ENCODE measurements at places on chromosomes 11 and 22.

DNA sequence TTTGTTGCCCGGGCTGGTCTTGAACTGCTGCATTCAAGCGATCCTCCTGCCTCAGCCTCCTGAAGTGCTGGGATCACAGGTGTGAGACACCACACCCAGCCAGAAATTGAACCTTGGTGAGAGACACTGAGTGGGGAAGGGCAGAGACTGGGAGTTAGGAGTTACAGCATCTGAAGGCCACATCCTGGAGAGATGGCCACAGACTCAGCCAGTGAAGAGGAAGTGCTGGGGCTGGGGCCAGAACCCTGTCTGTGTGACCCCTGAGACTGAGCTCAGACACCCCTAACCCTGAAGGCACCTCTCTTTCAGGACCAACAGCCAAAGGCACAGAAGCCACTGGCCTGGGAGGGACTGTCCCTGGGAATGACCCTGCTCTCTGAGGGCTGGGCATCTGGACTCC lies 33.8 kb downstream of the TXN2 start:
- peaks cover 11% of the 10 kb centered on the region for H3K4me1 ChIP-seq
- no peaks in the 10 kb centered on the region for H3K27me3 ChIP-seq
- no peak for DNase-seq
- no peaks in the 10 kb centered on the region for H3K36me3 ChIP-seq
- no peak overlapping the region for H3K27ac ChIP-seq

GRCh38 chr11:69983897-69984438 lies 94.1 kb upstream of the ANO1 start:
- DNase-seq, result no peak
- no peaks in the 10 kb centered on the region for H3K36me3 ChIP-seq
- no peak overlapping the region for H3K27ac ChIP-seq
- peaks cover 28% of the 10 kb centered on the region for H3K4me1 ChIP-seq

DNA sequence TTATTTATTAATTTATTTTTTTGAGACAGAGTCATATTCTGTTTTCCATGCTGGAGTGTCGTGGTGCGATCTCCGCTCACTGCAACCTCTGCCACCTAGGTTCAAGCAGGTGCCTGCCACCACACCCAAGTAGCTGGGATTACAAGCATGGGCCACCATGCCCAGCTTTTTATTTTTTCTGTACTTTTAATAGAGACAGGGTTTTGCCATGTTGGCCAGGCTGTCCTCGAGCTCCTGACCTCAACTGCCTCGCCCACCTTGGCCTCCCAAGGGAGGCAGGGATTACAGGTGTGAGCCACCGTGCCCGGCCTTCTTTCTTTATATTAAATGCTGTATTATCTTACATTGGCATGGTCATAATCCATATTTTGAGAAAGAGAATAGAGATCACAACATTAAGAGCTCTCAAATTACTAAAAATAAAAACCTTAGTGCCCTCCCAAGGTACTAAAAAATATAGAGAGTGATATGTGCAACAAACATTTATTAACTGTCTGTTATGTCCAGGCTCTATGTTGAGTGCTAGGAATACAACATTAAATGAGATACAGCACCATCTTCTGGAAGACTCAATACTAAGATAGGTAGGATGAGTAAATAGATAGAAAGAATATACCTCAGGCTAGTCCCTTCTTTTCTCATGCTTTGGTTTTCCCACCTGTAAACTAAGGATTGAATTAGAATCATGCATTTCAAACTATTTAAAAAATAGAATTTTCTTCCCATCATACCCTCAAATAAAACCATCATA lies 84.1 kb downstream of the BBOX1 start:
- no peaks in the 10 kb centered on the region for H3K27me3 ChIP-seq
- no peak for DNase-seq
- no peaks in the 10 kb centered on the region for H3K4me1 ChIP-seq
- H3K36me3 ChIP-seq, result no peaks in the 10 kb centered on the region
- H3K4me3 ChIP-seq, result no peak overlapping the region
- H3K27ac ChIP-seq, result no peak overlapping the region

DNA sequence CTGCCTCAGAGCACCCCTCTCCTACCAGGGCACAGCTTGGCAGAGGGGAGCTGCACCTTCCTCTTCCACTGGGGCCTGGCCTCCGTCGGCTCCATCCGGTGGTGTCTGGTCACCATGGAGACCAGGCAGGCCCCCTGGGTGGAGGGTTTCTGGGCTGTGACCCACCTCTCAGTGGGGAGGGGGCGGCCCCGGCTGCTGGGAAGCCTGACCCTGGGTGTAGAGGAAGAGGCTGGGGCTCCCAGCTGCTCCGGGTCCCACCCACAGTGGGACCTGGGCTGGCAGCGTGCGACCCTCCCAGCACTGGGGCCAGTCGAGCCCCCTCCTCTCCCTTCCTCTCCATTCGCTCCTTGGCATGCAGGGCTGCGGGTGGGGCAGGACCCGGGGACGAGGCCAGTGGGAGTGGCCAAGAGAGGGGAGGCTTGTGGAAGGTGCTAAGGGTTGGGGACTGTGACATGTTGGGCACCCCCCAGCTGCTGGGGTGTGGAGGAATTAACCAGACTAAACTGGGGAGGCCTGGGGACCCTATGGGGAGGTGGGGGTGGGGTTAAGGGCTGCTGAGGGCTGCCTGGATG lies 46.8 kb downstream of the BRSK2 start:
- H3K27me3 ChIP-seq, result peaks cover 3% of the 10 kb centered on the region
- H3K27ac ChIP-seq, result no peak overlapping the region
- DNase-seq, result no peak
- H3K4me3 ChIP-seq, result no peak overlapping the region

- no peak overlapping the region for H3K4me3 ChIP-seq
- H3K36me3 ChIP-seq, result peaks cover 19% of the 10 kb centered on the region
- H3K27me3 ChIP-seq, result no peaks in the 10 kb centered on the region
- no peak for DNase-seq
- H3K4me1 ChIP-seq, result peaks cover 19% of the 10 kb centered on the region
- no peak overlapping the region for H3K27ac ChIP-seq
Observed at GRCh38 chr11:112229746-112230433, 3.7 kb downstream of the PTS start.

DNA sequence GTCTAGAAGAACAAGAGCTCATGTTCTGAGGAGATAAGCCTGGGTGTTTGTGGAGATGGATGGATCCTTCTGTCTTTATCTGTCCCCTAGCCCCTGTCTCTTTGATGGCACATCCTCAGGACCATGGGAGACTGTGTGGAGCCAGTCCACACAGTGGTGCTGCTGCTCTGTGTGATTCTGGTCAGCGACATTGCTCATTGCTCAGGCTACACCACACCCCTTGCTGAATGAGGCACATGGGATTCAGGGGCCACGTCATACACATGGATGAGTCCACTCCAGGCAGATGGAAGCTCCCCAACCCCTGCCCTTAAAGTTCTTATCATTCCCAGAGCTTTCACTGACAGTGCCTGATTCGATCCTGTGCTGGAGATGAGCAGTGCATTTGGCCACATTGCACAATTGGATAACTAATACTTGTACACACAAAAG lies 222.2 kb downstream of the NAV2 start:
- H3K27ac ChIP-seq, result peak overlapping the region; percentile 68
- no peak for DNase-seq
- H3K36me3 ChIP-seq, result no peaks in the 10 kb centered on the region
- H3K27me3 ChIP-seq, result no peaks in the 10 kb centered on the region

- DNase-seq, result no peak
- peaks cover 52% of the 10 kb centered on the region for H3K36me3 ChIP-seq
- H3K27me3 ChIP-seq, result no peaks in the 10 kb centered on the region
- no peak overlapping the region for H3K4me3 ChIP-seq
- H3K4me1 ChIP-seq, result no peaks in the 10 kb centered on the region
Observed at GRCh38 chr11:68583041-68583446, 101.3 kb upstream of the GAL start.

- H3K4me1 ChIP-seq, result peaks cover 12% of the 10 kb centered on the region
- H3K27me3 ChIP-seq, result peaks cover 89% of the 10 kb centered on the region
- H3K27ac ChIP-seq, result no peak overlapping the region
Observed at GRCh38 chr11:72676861-72677341, 2.7 kb upstream of the PDE2A start.

- H3K4me3 ChIP-seq, result no peak overlapping the region
- no peak for DNase-seq
- H3K27me3 ChIP-seq, result no peaks in the 10 kb centered on the region
- H3K27ac ChIP-seq, result no peak overlapping the region
- H3K36me3 ChIP-seq, result peaks cover 48% of the 10 kb centered on the region
Observed at GRCh38 chr11:57812634-57813033, 51.0 kb downstream of the CTNND1 start.

- H3K4me1 ChIP-seq, result peaks cover 28% of the 10 kb centered on the region
- H3K27me3 ChIP-seq, result no peaks in the 10 kb centered on the region
- no peak for DNase-seq
- H3K4me3 ChIP-seq, result peak overlapping the region; percentile 2
- peaks cover 11% of the 10 kb centered on the region for H3K36me3 ChIP-seq
Observed at GRCh38 chr22:28711820-28712777, 29.5 kb downstream of the CHEK2 start.

- peaks cover 38% of the 10 kb centered on the region for H3K36me3 ChIP-seq
- no peaks in the 10 kb centered on the region for H3K4me1 ChIP-seq
- H3K4me3 ChIP-seq, result no peak overlapping the region
- H3K27me3 ChIP-seq, result no peaks in the 10 kb centered on the region
Observed at GRCh38 chr11:62146476-62147200, 22.8 kb downstream of the INCENP start.

DNA sequence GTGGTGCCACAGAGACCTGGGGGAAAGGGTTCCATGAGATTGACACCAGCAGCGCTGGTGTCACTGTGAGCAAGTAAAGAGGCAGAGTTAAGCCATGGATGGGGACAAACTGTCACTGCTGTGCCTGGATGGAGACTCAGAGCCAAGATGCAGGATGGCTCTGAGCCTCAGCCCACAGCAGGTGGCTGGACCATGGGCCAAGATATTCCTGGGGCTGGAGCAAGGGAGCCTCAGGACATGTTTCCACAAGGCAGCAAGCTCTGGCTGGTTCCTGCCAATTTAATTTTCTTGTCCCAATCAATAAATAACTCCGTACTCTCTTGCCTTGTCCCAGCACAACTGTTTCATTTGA lies 23.0 kb downstream of the MYO18B start:
- no peak for DNase-seq
- peaks cover 26% of the 10 kb centered on the region for H3K27me3 ChIP-seq
- no peak overlapping the region for H3K27ac ChIP-seq
- peaks cover 3% of the 10 kb centered on the region for H3K36me3 ChIP-seq
- H3K4me3 ChIP-seq, result no peak overlapping the region

DNA sequence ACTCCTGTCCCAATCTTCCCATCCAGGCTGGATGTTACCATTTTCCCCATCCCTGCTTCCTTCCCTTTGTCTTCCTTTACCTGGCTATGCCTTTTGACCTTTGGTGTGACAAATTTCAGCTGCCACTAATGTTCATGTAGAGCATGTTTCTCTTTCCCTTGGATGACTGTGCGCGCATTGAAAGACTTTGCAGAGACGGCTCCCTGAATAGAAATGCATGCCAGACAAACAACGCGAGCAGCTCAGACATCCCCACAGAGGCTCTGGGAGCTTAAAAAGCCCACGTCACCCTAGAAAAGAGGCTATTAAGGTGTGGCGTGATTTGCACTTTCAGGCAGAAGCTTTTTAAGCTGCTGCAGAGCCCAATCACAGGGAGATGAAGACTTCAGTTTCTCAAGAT lies 202.0 kb downstream of the NTM start:
- no peaks in the 10 kb centered on the region for H3K4me1 ChIP-seq
- no peaks in the 10 kb centered on the region for H3K36me3 ChIP-seq
- H3K4me3 ChIP-seq, result no peak overlapping the region
- peaks cover 22% of the 10 kb centered on the region for H3K27me3 ChIP-seq

- H3K4me3 ChIP-seq, result no peak overlapping the region
- no peak for DNase-seq
- H3K4me1 ChIP-seq, result peaks cover 3% of the 10 kb centered on the region
- H3K36me3 ChIP-seq, result no peaks in the 10 kb centered on the region
- H3K27me3 ChIP-seq, result peaks cover 5% of the 10 kb centered on the region
Observed at GRCh38 chr11:27111896-27112295, 71.3 kb downstream of the BBOX1 start.

DNA sequence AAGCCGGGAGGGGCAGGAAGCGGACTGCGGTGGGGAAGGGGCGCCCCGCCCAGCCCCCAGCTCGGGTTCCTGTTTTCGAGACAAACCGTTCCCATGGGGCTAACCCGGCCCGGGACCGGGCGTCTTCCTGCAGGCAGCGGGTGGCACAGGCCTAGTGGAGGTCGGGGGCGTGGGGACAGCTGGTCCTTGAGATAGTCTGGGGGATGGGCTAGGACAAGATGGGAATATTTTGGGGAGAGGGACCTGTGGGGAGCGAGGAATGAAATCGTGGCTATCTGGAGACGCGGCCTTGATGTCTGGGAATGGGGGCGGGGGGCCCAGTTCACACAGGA lies 1.2 kb upstream of the RASGRP2 start:
- H3K27ac ChIP-seq, result no peak overlapping the region
- peaks cover 55% of the 10 kb centered on the region for H3K27me3 ChIP-seq
- no peaks in the 10 kb centered on the region for H3K36me3 ChIP-seq
- peaks cover 21% of the 10 kb centered on the region for H3K4me1 ChIP-seq

- H3K4me3 ChIP-seq, result no peak overlapping the region
- peaks cover 9% of the 10 kb centered on the region for H3K4me1 ChIP-seq
- DNase-seq, result no peak
- H3K27ac ChIP-seq, result no peak overlapping the region
- H3K27me3 ChIP-seq, result no peaks in the 10 kb centered on the region
Observed at GRCh38 chr11:122234257-122234656, 118.2 kb upstream of the BLID start.

- H3K4me3 ChIP-seq, result peak overlapping the region; percentile 15
- no peak for DNase-seq
- H3K27me3 ChIP-seq, result no peaks in the 10 kb centered on the region
- H3K4me1 ChIP-seq, result peaks cover 90% of the 10 kb centered on the region
Observed at GRCh38 chr11:96317571-96317970, 25.4 kb downstream of the MAML2 start.

- H3K27ac ChIP-seq, result no peak overlapping the region
- peaks cover 16% of the 10 kb centered on the region for H3K4me1 ChIP-seq
- no peak overlapping the region for H3K4me3 ChIP-seq
- DNase-seq, result no peak
- H3K27me3 ChIP-seq, result peaks cover 6% of the 10 kb centered on the region
Observed at GRCh38 chr11:702462-703461, 3.3 kb upstream of the EPS8L2 start.

- peaks cover 3% of the 10 kb centered on the region for H3K36me3 ChIP-seq
- peaks cover 10% of the 10 kb centered on the region for H3K4me1 ChIP-seq
- no peak for DNase-seq
- no peak overlapping the region for H3K4me3 ChIP-seq
Observed at GRCh38 chr11:16902781-16903378, 111.3 kb downstream of the PLEKHA7 start.

DNA sequence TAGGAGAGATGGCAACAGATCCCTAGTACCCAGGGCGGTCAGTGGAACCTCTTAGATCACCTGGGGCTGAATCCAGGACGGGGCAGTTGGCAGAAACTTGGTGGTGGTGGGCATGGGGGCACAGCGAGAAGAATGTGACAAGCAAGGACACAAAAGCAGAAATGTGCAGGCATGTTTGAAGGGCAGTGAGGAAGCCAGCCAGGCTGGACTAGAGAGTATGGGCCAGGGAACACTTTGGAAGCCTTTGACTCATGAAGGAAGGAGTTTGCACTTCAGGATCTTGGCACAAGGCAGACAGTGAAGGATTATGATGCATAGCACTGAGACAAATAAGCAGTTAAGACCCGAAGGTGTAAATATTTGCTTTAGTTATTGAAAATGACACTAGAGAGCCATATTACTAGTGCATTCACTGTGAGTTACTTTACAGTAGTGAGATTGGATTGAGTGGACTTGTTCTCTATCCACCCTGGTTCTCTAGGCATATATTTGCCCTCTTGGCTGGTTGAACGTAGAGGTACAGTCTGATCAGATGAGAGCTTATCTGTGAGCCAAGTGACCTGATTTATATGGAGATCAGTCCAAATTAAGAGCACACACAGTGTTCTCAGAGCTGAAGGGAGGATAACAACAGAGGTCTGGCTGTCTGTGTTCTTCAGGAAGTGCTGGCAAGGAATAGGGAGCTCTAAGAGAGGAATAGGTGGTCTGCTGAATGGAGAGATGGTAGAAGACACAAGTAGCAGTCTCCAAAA lies 210.4 kb downstream of the SNX19 start:
- no peaks in the 10 kb centered on the region for H3K36me3 ChIP-seq
- H3K27ac ChIP-seq, result no peak overlapping the region
- no peak overlapping the region for H3K4me3 ChIP-seq
- H3K27me3 ChIP-seq, result peaks cover 2% of the 10 kb centered on the region
- DNase-seq, result no peak
